Lung (tissue), 17 donors: ENCODE measurements at places on chromosomes 13 and 19.

DNA sequence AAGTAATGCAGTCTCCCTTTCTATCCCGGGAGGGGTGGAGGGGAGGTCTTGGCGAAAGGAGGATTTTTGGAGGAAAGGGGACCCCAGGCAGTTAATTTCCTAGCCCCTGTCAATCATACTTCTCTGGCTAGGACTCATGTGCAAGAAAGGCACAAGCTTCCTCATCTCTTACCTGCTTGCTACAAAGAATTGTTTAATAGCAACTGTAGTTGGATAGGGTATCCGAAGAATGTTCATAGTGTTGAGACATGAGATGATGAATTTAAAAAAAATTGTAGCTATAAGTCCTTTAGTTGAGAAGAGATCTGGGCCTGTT is 525 bp downstream of the BORA start:
- DNase-seq: peak; percentile 10

DNA sequence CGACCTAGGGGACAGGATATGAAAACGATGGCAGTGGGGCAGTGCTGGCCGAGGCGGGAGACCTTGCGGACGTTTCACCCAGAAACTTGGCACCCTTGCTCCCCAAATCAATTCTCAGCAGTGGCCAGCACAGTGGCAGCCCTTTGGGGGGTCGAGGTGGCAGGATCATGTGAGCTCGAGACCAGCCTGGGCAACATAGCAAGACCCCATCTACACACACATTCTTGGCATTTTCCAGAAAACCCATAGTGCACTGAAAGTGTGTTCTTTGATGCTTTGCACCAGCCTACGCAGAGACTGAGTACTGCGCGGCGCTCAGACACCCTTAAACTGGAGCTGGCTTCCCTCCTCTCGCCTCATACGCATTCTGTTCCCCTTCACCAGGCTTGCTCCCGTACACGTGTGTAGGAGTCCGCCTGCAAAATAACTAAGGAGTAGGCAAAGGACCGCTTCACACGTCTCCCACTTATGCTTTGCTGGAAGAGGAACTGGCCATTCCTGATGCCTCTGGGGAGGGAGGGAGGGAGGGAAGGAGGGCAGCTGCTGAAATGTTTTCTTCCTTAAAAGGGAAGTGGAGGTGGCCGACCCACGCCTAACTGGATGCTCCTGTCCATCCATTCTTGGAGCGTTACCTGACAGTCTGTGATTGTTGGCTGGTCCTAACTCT is 23.5 kb upstream of the MIER2 start:
- no peak for DNase-seq

GRCh38 chr13:47038188-47038587 is 141.3 kb upstream of the HTR2A start:
- no peak for DNase-seq

DNA sequence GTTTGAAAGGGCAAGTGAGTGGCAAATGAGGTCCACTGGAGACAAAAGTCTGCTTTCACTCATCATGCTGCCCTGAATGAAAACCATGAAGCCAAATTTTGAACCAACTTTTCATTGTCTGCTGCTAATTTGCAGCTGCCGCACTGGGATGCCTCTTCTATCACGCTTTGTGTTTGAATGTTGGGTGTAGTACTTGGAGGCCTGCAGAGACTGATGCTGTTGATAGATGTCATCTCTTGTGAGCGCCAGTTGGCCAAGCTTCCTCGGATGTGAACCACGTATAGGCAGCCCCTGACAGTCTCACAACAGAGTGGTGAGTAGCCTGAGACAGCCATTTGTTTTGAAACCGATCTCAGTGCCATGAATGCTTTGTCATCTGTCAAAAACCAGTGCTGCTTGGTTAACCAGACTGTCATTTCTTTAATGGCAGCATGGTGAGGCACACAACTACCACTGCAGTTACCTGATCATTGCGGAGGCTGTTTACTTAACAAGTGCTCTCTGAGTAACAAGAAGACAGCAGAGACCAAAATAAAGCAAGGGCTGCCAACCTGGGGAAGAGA is 31.2 kb upstream of the SLC10A2 start:
- DNase-seq: no peak

- peak; percentile 29 for DNase-seq
Measured at GRCh38 chr19:29858000-29858596, 46.3 kb downstream of the CCNE1 start.

GRCh38 chr13:31278869-31279268 is 79.1 kb downstream of the B3GLCT start:
- no peak for DNase-seq

- no peak for DNase-seq
Measured at GRCh38 chr19:53870485-53870844, 2.8 kb downstream of the MYADM start.

- peak; percentile 47 for DNase-seq
Measured at GRCh38 chr19:34482380-34483250, 1.1 kb downstream of the WTIP start.

GRCh38 chr13:74246487-74246886 is 112.3 kb upstream of the KLF12 start:
- DNase-seq: peak; percentile 25

DNA sequence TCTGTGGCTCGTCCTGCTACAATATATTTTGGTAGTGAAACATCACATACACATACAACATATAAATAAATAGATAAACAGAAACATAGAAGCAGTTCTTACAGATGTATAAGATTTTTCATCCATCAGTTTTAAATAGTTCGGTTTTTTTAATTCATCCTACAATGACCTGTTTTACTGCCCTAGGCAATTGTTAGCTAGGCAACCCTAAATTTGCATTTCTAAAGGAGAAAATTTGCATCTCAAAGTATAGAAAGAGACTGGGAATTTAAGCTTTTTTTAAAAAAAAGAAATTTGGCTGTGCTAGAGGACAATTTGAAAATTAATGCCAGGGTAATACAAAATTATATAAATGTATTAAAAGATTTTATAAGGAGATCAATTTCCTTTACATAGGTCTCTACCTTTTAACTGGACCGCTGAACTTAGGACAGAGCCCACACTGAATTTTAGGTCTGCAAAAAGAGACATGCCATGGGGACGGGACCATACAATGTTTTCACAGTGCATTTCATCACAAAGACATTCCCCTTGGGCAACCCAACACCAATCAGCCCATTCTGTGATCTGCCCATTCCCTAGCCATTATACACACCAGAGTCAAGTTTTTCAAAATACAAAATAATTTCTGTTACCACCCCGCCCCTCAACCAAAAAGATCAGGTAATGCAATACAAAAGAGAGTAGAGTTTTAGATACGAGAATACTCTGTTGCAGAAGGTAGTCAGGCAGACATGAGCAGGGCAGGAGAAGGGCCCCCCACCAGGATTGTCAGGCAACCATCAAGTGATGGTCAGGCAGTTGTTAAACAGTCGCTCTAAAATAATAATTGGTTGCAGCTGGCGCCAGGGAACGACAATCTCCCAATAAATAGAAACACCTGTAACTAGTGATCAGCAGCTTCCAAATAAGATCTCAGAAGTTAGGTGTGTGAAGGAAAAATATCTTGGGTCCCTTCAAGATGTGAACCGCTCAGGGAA is 299.7 kb upstream of the SGCG start:
- no peak for DNase-seq

DNA sequence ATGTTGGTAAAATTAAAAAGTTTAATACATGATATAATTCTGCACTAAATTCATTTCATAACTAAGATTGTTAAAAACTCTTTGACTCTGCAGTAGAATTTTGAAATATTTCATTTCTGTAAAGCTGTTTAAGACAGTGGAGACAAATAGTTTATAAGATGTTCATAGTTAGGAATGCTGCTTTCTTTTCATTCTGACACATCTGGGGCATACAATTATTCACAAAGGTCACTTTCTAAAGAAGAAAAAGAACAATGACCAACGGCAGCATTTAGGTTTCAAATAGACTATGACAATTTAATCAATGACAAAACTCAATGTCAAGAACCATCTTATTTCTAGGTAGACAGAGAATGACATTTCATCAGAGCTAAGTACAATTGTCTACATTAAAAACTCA is 1422.1 kb downstream of the PCDH9 start:
- no peak for DNase-seq

DNA sequence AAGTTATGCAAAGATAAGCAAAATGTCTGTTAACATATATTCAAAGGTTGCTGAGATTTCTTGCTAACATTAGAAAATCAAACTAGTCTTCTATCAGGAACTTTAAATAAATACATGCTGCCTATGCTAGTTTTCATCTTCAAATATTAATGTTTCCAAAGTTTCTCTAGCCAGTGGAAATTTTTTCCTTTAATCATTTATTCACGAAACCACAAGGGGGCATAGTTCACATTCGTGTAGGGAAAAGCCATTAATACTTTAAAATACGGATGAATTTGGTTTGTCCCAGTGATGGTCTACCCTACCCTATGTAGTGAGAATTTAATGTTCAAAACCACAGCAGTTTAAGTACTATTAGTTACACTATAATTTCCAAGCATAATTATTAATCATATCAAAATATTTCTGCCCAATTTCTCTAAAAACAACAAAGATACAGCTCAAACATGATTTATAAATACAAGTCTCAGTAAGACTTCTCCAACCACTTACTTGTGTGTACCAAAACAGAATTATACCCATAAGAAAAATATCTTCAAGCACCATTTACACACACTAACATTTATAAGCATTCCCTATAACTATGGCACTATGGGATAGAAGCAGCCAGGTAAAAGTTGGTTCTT is 16.2 kb downstream of the NUFIP1 start:
- DNase-seq: peak; percentile 48

DNA sequence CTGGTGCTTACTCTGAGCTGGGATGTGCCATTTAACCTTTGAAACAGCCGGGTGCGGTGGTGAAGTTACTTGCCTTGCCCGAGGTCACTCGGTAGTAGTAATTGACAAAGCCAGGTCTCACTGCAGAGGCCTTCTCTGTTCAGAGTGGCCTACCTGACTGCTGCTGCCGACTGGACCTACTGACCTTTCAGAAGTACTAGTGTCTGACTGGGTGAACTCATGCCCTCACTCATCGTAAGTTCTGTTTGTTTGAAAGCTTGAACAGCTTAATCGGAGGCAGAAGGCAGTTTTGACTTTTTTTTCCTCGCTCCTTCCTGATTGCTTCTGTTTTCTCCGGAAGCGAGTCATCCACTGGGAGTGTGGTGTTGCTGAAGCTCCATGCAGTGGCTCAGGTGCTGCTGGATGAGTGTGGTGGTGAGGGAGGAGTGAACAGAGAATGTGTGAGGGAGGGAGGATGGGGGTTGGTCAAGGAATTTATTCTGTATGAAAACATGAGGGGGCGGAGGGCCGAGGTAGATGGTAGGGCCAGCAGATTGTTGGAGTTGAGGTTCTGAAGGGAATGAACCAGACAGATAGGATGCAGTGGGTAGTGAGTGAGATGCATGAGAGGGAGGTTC is 2.7 kb downstream of the SPINT2 start:
- peak; percentile 47 for DNase-seq

- DNase-seq: no peak
Measured at GRCh38 chr13:34863360-34864135, 78.5 kb upstream of the NBEA start.
